Mucosa of gallbladder (tissue), 1 donor: ENCODE measurements at places on chromosomes 2 and 18. TPM values are rescaled to one million over a fixed set of nuclear protein-coding genes. Genes with fewer than 3 reads are reported as not detected.

The LDLRAD4 gene
- 51.0 TPM for total RNA-seq

The PLEKHM3 gene
- total RNA-seq = 10.4 TPM

The CTNNA2 gene
- total RNA-seq = 0.37 TPM

The FAM228A gene
- 1.0 TPM for total RNA-seq

The ABCG5 gene
- total RNA-seq = 3.1 TPM

DNA sequence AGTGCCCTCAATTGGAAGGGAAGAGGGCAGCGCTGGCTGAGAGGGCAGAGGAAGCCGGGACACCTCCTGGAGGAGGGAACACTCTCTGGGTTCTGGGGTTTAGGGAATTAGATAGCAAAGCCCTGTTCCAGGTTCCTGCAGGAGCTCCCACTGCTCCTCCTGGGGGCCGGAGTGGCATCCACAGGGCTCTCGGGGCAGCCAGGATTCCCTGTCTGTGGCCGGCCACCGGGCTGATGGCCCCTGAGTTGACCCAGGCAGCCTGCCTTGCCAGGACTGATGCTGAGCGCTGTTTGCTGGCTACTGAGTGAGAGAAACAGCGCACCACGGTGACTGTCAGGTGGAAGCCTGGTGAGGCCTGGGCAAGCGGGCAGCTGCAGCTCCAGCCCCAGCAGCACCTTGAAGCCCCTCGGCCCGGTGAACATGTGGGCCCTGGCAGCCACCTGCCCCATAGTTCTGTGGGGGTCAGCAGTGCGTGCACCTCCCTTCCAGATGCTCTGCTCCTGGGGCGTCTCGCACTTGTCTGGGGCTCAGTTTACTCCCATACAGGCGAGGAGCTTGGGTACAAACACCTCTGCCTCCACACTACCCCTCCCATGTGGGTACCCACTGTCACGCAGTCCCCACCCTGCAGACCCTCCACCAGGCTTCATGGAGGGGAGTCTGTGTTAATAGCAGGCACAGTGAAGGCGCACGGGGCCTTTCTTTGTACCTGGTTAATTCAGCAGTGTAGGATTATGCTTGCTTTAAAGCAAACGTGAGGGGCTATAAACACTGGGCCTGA, 7.7 kb upstream of the ALLC start:
- no peak for DNase-seq

GRCh38 chr2:216687646-216688045, 7.7 kb downstream of the IGFBP5 start:
- no peak for DNase-seq

DNA sequence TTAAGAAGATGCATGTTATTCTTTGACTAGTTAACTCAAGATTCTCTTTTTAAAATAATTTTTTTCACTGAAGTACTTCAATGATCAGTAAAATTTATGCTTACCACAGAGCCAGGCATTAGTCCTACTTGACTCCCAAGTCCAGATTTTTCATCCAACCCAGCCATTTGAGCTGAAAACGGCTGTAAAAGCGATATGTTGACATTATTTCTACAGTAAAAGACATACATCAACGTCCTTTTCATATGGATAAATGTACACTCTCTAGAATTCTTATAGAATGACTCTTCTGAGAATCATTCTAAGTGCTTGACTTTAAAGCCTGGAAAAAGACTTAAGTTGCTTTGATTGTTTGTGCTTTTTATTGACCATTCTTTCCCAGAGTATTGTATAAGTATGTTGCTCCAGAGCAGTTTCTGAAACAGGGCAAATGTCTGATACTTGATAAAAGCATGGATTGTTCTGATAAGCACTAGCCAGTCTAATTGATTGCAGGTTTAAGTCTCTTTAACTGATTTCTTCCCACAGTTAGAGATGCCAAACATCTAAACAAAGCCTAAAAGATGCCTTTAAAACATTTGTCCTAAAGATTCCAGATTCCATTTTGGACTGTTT, 90.9 kb downstream of the COL5A2 start:
- DNase-seq = no peak

DNA sequence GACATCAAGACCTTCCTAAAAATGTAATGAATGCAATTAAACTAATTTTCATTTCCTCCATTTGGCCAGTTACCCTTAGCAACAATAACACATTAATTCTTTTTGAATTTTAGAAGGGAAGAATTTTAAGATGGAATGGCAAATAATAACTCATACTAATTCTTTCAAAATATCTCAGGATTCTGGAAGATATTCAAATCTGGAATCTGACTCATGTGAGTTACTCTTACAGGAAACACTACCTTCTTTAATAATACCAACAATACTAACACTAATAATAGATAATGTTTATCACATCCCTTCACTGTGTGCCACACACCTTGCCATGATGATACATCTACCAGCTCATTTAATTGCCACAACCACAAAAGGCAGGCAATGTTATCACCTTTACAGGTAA, 46.4 kb downstream of the ZNF521 start:
- DNase-seq = no peak

DNA sequence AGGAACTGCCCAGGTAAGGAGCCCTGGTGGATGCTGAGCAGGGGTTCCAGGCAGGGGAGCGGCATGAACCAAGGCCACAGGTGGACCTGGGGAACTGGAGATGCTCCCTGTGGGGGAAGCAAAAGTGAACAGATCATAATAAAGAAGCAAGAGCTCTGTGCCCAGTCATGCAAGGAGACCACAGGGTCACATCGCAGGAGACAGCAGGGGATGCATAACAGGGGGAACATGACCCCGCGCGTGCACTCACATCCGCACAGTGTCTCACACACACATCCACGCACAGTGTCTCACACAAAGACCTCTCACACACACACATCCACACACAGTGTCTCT, 473.3 kb upstream of the HS6ST1 start:
- DNase-seq = no peak

GRCh38 chr2:158953926-158954763, 14.3 kb upstream of the TANC1 start:
- peak; percentile 86 for DNase-seq

- DNase-seq = no peak
Measured at GRCh38 chr18:3115447-3116030, 102.6 kb upstream of the LPIN2 start.

- DNase-seq = peak; percentile 68
Measured at GRCh38 chr2:11669454-11670291, at the start of gene NTSR2. Gene NTSR2 (minus strand): TSS chr2:11670195. CDS start chr2:11670129, 66 bp downstream.

- no peak for DNase-seq
Measured at GRCh38 chr2:129170570-129170969, 808.9 kb upstream of the RAB6C start.

GRCh38 chr2:39491653-39492052, 54.6 kb upstream of the MAP4K3 start:
- DNase-seq = no peak

- no peak for DNase-seq
Measured at GRCh38 chr18:35605686-35606417, 24.3 kb downstream of the GALNT1 start.

DNA sequence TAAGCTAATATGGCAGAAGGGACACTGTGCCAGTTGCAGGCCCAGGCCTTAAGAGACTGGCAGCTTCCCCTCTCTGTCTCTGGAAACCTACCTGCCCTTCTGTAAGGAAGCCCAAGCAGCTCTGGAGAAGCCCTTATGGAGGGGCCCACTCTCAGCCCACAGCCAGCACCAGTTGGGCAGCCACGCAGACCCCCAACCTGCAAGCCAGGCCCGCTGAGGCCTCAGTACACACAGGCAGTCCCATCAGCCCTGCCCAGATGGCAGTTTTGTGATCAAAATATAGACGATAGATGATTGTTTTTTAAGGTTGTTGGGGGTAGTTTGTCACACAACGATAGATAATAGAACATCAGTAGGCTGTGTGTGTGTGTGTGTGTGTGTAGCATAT, 36.8 kb upstream of the ALPP start:
- DNase-seq = no peak
